ENCODE measurements at places on chromosomes 3 and 15.

GRCh38 chr15:58288592-58288991 lies 143.2 kb upstream of the LIPC start:
- DNase-seq: no peak

DNA sequence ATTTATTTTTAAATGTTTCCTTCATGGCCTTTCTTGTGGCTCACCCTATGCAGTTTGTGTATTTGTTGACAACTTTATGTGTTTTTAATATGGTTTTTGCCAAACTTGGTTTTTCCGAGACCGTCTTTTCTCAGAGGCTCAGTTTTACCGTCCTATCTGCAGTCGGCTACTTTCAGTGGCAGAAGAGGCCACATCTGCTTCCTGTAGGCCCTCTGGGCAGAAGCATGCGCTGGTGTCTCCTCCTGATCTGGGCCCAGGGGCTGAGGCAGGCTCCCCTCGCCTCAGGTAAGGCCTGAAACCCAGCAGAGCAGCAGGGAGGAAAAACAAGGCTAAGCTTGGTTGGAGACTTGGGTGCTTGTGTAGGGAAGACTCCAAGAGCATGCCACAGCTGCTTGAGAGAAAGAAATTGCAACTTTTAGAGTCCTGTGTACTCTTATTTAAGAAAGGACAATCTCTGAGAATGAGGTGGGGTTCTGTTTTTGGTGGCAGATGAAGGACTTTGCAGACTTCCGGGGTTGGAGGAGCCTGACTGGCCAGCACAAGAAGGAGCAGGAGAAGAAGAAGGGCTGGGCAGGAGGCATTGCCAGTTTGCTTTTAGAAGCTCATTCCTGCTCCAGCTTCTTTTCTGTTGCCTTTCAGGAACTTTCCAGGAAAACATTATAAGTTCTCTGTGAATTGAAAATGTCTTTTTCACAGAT lies at the start of gene TIGIT:
TIGIT (plus strand) TSS at position 191 of the 698 bp plus-strand sequence; CDS start at position 225, 34 bp downstream.
- DNase-seq: no peak

DNA sequence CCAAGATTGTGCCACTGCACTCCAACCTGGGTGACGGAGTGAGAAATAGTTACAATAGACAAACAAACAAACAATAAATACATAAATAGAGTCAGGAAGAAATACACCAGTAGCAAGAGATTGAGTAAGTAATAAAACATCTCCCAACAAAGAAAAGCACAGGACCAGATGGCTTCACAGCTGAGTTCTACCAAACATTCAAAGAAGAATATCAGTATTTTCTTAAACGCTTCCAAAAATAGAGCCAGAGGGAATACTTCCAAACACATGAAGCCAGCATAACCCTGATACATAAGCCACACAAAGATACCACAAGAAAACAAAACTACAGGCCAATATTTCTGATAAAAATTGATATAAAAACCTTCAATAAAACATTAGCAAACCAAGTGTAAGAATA lies 30.7 kb upstream of the IGSF10 start:
- no peak for DNase-seq

- DNase-seq: no peak
These were observed 44.6 kb downstream of the HDGFL3 start for GRCh38 chr15:83163032-83163431.

GRCh38 chr3:193963808-193964516 lies 172.0 kb upstream of the HES1 start:
- DNase-seq: no peak

GRCh38 chr3:134772011-134772410 lies 23.0 kb upstream of the EPHB1 start:
- no peak for DNase-seq

GRCh38 chr3:197132916-197133530 lies 103.4 kb upstream of the MELTF start:
- DNase-seq: no peak
